ENCODE measurements at places on chromosomes 5 and 9.

GRCh38 chr5:115194676-115195075 is 25.0 kb upstream of the TRIM36 start:
- DNase-seq: no peak

GRCh38 chr5:138585157-138585556 is 10.0 kb upstream of the HSPA9 start:
- DNase-seq: no peak

DNA sequence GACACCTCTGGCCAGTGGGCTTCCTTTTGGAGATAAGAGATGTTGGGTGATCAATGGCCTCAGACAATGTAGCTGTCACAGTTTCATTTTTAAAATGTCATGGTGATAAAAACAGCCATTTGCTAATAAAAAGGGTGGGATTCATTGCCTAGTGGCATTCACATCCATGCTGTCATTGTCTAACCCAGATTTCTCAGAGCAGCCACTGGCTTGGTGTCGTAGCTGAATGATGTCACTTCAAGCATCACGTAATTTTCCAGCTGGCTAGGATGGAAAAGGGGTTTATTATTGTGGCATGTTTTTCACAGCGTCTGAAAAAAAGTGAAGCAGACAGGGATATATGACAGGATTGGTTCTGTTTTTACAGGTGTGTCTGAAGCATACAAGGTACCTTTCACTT is 184.7 kb downstream of the AOPEP start:
- no peak for DNase-seq

DNA sequence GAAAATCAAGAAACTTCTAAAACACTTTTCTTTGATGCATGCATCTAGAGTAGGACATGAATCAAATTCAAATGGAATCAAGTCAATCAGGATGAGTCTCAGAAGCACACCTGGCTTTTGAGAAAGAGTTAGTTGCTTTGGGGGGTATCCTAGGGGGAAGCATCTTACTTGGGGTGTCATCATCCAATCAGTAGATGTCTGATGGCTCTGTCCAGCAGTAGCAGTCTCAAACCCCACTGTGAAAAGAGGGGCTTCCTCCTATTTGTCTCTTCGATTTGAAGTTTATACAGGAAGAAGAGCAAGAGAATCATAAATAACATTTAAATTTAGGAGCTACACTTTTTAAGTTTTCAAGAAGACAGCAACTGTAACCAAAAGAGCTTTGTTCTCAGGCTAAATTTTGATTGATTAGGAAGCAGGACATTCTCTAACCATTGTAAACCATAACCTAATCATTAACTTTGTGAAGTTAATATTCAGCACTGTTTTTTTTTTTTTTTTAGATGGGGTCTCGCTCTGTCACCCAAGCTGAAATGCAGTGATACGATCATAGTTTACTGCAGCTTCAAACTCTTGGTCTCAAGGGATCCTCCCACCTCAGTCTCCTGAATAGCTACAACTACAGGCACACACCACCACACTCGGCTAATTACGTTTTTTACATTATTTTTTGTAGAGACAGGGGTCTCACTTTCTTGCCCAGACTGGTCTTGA is 614.7 kb downstream of the CSNK1G3 start:
- no peak for DNase-seq

- DNase-seq: no peak
These were observed 23.5 kb downstream of the GDNF start for GRCh38 chr5:37816331-37816730.

GRCh38 chr5:134092875-134093274 is 21.6 kb upstream of the TCF7 start:
- no peak for DNase-seq

DNA sequence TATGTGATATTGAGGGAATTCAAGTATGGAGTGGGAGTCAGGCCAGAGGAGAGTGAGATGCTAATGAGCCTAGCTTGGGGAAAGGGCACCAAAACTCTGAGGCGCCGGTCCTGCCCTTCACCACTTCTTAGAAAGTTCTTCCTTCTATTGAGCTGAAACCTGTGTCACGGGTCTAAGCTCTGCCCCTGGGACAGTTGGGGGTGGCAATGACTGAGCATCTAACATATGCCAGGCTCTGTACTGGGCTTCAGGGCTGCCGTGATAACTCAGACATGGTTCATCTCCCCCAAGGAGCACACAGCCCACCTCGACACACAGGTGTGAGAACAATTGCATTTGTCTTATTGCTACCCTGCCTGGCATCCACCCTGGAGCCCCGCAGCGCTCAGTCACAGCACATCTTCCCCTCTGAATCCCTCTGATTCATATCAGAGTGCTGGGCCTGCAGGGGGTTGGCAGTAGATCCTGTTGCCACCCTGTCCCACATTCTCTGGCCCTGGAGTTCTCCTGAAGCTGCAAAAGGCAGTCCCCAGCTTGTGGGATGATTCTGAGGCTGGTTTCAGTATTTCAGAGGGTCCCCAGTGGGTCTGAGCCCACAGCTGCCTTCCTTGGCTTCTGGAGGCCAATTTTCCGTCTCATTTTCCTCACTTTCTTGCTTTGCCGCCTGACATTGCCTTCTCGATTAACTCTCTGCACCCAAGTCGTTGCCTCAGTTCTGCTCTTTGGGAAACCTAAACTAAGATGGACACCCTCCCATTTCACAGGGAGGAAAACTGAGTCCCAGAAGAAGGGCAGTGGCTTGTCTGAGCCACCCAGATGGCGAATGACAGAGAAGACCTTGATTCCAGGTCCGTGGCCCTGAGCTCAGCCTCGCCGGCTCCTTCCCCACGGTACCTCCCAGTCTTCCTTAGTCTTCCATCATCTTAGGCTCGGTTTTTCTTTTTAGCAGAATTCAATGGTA is 42.5 kb downstream of the ALG2 start:
- DNase-seq: no peak

DNA sequence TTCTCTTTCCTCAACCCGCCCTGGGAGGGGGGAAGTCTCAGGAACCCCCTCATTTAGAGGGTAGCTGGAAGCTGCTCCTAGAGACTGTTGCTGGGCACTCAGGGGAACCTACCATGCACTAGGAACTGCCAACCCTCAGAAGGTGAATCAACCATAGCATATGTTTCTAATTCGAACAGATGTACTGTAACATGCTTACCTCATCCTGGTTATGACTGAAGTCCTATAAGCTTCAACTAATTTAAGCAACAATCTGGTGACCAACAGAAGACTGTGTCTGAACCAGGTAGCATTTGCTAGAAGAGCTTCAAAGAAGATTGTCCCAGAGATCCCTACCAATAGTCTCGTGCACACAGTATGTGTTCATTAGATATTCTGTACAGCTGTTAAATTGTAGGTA is 5.7 kb upstream of the PRDM6 start:
- DNase-seq: no peak

- DNase-seq: no peak
These were observed 27.8 kb downstream of the RUSC2 start for GRCh38 chr9:35517552-35518224.

GRCh38 chr5:159549046-159549445 is 218.8 kb upstream of the IL12B start:
- DNase-seq: no peak

DNA sequence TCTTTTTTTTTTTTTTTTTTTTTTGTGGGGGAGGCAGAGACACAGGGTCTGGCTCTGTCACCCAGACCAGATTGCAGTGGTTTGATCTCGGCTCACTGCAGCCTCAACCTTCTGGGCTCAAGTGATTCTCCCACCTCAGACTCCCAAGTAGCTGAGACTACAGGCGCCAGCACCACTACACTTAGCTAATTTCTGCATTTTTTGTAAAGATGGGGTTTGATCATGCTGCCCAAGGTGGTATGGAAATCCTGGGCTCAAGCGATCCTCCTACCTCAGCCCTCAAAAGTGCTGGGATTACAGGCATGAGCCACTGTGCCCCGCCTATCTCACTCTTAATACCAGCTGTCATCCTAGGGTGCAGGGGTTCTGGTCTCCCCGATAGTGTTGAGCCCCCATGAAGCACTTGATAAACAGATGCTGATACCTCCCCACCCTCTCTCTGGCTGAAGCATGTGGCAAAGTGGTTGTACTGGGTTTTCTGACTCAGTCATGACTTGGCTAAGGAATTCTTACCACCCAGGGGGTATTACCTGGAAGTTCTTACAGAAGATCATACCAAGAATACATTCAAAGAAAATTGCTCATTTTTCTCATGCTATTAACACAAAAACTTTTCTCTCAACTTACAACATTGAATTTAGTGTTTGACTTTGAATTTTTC is 110.2 kb upstream of the DAPK1 start:
- DNase-seq: no peak

DNA sequence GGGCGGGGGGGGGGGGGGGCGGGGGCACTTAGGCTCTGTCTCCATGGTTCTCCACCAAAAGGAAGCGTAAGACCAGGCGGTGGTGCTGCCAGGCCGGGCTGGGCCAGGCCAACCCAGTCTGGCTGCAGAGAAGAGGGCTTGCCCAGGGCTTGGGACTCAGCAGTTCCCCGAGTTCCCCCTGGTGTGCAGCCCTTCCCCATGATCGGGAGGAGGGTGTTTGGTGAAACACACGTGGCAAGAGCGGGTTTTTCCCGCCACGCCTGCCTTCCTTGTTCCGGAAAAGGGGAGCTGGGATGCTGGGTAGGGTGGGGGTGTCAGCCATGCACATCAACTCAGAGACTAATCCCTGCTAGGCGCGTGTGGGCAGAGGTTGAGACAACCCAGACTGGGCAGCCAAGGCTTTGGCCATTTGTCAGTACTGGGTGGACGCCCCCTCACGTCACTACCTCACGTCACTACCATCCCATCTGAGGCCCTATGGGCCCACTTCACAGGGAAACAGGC is 32.9 kb downstream of the PRRX2 start:
- DNase-seq: no peak

DNA sequence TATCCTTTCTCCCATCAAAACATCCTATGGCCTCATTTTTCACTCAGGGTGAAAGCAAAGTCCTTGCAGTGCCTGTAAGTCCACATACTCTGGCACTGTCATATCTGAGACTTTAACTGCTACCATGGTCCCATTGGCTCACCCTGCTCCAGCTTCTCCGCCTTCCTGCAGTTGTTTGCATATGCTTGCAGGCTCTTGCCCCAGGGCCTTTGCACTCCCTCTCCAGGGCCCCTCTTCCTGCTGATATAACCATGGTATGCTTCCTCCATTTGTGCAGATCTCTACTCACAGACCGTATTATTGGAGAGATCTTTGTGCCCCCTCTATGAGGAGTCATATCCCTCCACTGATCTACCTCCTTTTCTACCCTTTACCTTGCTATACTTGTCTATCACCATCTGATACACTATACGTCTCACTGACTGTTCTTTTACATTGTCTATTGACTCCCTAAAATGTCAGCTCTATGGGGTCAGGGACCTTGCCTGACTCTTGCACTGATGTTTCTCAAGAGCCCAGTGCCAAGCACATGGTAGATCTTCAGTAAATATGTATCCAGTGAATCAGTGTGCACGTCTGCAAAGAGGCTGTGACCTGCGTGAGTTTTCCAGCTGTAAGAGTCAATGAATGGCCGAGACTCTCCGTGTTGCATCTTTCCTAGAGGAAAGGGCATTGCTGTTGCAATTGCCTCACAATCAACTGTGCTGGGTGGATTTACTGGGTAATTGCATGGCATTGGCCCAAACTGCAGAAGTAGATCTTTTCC is 81.7 kb upstream of the CPEB4 start:
- DNase-seq: no peak

DNA sequence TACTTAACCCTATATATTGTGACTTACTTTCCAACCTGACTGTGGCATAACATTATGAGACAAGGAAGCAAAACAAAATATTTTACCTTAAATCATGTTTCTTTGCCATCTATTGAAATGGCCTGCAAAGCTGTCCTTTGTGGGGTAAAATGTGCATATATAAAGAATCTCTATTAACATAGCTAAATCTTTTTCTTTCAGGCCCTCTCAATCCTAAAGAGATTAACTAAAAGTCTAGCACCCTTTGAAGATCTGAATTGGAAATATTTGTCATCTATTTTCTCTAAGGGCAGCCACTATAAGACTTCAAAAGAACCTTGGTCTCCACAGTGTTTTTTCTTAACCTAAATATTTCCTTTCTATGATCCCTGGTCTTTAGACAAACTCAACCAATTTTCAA is 5.0 kb upstream of the UNC13B start:
- no peak for DNase-seq

DNA sequence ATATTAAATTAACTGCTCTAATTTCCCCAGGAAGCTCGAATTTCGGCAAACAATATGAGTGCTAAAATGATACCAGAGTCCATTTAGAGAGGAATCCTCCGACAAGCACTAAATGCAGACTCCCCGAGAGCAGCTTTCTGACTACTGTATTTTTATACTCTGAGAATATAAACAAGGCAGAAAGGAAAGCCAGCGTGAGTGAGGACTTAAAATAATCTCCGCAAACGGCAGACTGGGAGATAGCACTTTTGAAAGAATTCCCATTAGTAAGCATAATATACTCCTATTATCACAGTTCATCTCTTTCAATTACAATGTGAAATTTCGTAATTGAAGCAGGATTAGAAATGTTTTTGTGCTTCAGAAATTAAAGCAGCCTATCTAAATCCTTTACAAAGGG is 269.4 kb upstream of the PANK3 start:
- DNase-seq: no peak

DNA sequence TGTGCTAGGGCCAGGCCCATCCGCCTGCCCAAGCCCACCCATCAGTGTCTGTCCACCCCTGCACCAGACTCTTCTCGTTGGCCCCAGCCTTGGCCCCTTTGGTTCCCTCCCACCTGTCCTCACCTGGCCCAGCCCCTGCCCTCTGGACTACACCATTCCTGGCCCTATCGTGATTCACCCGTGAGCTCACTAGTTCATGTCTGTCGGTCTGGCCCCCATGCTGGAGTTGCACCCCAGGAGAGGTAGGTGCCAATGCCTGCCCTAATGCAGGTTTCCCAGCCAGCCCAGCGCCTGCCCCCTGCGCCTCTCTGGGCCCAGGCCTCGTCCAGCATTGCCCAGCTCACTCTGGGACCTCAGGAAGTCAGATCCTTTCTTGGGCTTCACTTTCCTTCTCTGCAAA is 115.4 kb upstream of the LMX1B start:
- DNase-seq: no peak

GRCh38 chr5:154059039-154059430 is 20.3 kb downstream of the MFAP3 start:
- no peak for DNase-seq

DNA sequence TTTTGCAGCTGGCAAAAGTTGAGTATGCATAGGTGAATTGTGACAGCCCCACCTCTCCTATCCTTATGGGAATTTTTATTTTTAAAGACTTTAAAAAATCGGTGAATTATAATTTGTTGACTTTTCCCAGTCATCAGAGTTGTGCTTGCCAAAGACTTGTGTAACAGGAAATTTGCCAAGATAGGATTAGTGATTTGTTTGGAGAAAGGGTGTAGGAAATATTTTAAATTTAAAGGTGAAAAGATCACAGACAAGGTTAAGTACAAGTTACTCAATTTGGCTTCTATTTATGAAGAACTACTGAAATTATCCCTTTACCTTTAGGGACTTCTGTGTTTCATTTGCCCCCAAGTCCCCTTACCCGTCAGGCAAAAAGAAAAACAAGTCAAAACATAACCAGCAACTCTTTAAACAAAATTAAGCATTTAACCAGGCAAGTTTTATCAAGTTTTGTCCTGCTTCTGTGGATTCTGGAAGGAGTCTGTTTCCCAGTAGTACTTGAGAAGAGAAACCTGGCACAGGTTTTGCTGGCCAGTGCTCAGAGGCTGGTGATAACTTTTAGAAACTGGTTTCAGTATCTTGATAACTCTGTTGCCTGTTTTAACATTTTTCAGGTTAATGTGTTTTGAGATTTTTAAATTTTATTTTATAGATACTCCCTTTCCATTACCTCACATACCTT is 285.4 kb downstream of the MAST4 start:
- DNase-seq: no peak

- DNase-seq: no peak
These were observed 234.6 kb downstream of the FSTL4 start for GRCh38 chr5:133377736-133378135.
